ENCODE measurements at places on chromosomes 2 and 18.

DNA sequence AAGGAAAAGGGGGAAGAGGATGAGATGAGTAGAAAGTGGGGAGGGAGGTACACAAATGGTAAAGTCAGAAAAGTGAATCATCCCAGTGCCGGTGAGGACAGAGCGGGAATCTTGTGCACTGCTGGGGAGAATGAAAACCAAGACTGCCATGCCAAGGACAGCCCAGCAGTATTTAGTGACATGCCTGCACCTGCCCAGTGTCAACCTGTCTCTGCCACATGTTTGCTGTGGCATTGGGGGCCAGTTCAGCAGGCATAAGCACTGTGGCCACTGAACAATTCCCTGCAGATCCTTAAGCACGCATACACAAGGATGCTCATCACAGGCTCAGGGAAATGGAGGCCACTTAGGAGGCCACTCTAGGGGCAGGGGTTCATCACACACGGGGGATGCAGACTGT is 5.2 kb upstream of the KCNK3 start:
- peak; percentile 5 for DNase-seq

DNA sequence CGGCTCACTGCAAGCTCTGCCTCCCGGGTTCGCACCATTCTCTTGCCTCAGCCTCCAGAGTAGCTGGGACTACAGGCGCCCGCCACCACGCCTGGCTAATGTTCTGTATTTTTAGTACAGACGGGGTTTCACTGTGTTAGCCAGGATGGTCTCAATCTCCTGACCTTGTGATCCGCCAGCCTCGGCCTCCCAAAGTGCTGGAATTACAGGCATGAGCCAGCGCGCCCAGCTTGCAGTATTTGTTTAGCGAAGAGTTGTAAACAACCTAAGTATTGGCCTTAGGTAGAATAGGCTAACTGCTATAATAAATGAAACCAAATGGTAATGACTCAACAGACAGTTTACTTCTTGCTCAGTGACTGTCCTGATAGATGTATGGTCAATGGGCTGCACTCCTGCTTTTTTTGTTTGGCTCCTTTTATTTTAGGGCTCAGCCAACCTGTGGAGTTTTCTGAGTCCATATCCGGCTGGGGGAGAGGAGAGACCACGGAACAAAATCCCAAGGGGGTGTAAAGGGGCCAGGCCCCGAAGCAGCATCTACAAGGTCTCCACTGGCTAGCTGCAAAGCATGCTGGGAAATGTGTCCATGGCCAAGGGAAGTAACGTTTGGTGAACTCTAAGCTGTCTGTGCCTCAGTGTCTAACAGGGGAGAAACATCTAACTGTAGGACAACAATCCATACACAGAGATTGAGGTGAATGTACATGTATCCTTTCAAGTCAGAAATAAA is 841.0 kb upstream of the ID2 start:
- no peak for DNase-seq

GRCh38 chr2:162221064-162221463 is 22.2 kb downstream of the FAP start:
- no peak for DNase-seq

- peak; percentile 69 for DNase-seq
These were observed 33.2 kb downstream of the SMARCAL1 start for GRCh38 chr2:216445501-216445900.

GRCh38 chr2:135002836-135003235 is 44.4 kb downstream of the MAP3K19 start:
- no peak for DNase-seq

GRCh38 chr2:11873356-11874154 is 127.1 kb downstream of the LPIN1 start:
- no peak for DNase-seq

GRCh38 chr2:239691720-239692119 is 290.9 kb upstream of the HDAC4 start:
- no peak for DNase-seq

DNA sequence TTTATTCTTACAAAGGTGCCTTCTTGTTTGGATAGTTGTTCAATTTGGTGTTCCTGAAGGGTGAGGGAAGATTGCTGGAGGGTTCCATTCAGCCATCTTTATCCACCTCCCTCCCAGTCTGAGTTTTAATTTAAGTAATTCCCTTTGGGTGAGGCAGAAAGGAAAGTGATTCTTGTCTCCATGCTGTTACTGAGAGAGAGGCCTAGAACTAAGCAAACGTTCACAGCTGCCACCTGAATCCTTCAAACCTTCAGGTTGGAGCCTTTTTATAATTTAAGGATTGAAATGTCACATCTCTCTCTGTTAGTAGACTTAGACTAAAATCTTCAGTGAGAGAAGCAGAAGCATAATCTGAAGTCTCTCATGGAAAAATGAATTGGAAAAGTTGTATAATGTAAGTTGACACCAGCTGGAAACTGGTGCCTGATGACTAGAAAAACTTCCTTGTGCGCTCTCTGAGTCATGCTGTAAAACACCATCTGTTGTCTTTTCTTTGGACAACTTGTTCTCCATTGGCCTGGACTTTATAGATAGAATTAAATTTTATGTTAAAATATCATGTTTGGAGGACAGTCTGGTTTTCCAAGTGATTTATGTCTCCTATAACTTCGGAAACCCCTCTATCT is 14.6 kb downstream of the STRADB start:
- no peak for DNase-seq

GRCh38 chr2:208982831-208983230 is 441.0 kb upstream of the MAP2 start:
- DNase-seq: no peak

DNA sequence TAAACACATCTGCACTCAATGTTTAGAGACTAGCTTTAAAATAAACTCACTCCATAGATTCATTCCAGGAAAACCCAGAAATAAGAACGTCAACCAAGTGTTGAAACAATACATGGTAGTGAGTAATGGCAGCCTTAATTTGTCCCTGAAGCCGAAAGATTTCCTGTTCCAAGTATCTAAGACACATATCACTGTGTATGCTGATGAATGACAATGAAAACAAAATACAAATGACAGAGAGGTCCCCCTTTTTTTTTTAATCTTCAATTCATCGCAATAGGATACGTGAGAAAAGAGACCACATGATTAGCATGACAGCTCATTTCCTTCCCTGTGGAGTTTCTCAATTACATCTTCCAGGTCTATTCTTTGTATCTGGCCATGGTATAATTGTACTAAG is 160.5 kb upstream of the STK17B start:
- no peak for DNase-seq

- no peak for DNase-seq
These were observed 207.7 kb upstream of the FANCL start for GRCh38 chr2:58448845-58449244.

- DNase-seq: no peak
These were observed 430.0 kb upstream of the VWC2L start for GRCh38 chr2:213980883-213981282.

- no peak for DNase-seq
These were observed 351.2 kb upstream of the DLGAP1 start for GRCh38 chr18:4806331-4806730.

DNA sequence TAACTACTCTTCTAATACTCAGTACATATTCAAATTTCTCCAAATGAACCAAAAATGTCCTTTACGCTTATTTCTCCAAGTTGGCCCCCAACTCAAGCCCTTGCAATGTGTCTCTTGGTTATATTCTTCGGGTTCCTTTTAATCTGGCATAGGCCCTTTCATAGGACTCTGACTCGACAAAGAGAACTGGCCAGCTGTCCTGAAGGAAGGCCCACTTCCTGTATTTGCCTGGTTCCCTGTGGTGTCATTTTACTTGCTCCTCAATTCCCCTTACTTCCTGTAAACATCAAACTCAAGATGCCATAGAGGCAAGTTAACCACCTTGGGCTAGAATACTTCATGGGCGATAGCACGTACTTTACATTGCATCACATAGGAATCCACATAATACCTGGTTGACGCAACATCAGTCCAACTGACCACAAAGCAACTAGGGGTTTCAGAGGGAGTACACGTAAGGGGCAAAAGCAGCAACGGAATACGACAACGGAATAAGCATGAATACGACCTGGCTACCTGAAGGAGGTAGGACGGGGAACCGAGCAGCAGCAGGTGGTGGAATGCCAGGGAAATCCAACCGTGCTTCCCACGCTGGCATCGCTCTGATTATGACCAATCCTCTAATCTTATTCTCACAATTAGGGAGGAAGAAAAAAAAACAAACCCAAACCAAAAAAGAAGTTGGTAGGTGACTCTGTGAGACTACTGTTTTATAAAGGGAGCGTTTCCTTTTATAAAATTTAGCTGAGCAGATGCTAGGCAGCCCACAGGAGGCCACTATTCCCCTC is 823 bp upstream of the GORASP2 start:
- no peak for DNase-seq

DNA sequence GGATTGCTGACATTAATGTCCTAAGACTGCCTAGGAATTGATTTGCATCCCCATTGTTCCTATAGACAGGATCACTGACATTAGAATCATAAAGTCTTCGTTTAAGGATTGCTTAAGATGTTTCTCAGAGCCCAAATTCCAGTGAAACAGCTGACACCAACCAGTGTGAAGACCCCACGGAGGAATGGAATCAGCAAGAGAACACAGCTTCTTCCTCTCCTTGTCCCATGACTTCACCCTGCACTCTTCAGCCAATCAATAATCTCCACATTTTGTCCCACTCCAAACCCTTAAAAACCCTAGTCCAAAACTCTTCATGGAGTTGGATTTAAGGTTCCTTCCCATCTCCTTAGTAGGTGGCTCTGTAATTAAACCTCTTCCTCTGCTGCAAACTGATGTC is 157.0 kb upstream of the NDUFV2 start:
- DNase-seq: no peak

GRCh38 chr2:170965446-170966225 is 36.6 kb downstream of the GORASP2 start:
- no peak for DNase-seq

DNA sequence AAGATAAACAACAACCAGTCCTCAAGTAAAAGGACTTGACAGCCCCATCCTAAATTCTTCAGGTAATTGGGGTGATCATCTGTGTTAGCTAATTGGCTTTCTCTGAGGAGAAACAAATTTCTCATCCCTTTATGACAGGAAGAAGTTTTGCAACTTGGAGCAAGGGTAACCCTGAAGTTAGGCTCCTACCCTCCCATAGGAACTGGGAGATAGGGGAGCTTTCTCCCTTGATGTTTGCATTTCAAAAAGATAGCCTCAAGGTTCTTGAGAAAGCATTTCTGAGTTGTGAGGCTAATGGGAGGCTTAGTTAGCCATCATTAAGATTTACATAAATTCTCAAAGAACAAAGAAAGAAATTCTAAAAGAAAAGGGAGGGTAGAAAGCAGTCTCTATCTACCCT is 95.4 kb downstream of the MAP2 start:
- no peak for DNase-seq

DNA sequence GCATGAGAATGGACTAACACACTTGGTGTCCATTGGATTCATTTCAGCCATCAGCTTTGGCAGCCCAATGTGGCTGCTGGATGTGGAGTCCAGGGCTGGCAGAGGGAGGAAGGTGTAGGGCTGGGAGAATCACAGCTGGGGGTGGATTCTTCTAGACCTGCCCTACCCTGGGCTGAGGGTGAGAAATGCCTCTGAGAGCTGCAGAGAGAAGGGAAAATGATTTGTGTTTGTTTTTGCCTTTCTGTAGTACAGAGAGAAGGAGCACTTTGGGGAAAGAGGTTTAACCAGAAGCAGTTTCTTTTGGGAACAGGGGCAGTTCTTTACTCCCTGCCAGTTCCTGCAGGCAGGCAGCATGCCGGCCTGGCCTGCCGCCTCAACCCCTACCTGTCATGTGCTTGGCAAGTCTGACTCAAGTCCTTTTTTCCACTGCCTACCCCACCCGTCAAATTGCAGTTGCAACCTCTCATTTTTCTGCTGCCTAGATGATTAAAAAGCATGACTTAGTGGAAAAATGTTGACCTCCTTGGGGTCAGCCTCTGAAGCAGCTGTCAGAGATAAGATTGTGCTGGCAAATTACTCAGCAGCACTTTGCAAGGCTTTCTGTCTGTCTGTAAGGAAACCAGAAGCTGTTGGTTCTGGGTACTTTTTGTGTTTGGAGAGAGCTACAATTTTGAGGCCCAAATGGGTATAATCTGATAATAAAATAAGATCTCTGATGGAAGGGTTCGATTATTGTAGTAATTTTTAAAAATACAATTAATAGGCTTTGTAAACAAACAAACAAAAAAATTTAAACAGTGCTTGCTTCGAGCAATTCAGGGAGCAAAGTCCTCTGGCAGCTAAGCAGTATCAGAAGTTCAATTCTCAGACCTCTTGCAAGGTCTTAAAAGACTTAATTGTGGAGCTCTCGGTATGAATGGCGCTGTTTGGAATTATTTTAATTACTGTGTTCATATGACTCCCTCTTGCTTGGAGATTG is 21.7 kb downstream of the LBH start:
- DNase-seq: no peak

DNA sequence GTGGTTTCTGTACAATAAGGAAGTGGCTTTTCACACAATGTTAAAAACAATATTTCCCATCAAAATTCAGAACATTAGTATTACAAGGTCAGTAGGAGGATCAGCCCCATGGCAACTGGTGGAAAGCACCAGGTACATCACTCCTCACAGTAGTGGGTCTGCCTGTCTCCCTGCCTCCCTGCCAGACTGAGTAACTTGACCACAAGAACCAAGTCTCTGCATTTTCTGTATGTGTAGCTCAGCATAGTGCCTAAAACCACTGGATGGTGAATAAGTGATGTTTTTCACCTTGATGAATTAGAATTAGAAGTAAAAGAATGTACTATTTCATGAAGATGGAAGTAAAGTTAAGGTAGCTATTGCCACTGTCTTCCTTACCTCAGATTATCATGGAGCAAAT is 4.1 kb upstream of the WDR7 start:
- no peak for DNase-seq

- no peak for DNase-seq
These were observed 6.3 kb downstream of the KHK start for GRCh38 chr2:27092696-27093429.

Data from NCI-H1436 (cell line).